GM19239 (cell line): ENCODE measurements at places on chromosomes 7 and 10.

- DNase-seq, result no peak
Observed at GRCh38 chr10:95814011-95814727, 58.2 kb downstream of the ENTPD1 start.

DNA sequence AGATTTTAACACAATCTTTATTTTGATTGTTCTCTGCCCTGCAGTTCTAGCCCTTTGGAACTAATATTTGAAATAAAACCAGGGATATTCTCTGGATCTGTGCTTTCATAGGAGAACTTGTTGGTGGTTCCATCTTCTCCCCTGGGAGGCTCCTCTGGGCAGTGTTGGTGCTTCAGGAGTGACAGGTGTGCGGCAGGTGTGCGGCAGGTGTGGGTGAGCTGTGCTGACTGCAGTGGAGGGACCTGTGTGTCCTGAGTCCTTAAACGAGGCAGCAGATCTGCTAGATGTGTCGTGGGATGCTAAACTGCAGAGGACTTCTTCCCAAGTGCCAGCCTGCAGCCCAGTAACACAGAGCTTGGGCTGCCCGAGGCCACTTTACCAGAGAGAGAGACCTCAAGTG, 98.4 kb downstream of the LYZL1 start:
- DNase-seq, result no peak

GRCh38 chr7:138773176-138773575, 24.6 kb upstream of the TMEM213 start:
- no peak for DNase-seq

GRCh38 chr10:131810036-131810804, 90.6 kb upstream of the PPP2R2D start:
- no peak for DNase-seq

- no peak for DNase-seq
Observed at GRCh38 chr7:8442814-8443304, 9.4 kb downstream of the NXPH1 start.

DNA sequence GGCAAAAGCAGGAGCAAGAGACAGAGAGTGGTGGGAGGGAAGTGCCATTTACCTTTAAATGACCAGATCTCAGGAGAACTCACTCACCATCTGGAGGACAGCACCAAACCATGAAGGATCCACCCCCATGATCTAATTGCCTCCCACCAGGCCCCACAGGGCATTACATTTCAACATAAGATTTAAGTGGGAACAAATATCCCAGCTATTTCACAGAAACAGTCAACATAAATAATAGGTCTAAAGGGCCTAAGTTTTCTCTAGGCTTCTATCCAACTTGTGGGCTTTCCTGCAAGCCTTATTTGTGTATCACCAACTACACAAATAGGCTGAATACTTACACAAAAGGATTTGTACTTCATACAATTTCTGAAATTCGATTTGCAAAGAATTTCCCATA, 196.8 kb upstream of the POT1 start:
- no peak for DNase-seq

GRCh38 chr10:81724431-81724830, 150.6 kb upstream of the NRG3 start:
- no peak for DNase-seq

- no peak for DNase-seq
Observed at GRCh38 chr7:17625043-17625442, 315.3 kb downstream of the SNX13 start.

- no peak for DNase-seq
Observed at GRCh38 chr7:143223784-143224183, 1.9 kb downstream of the TAS2R40 start.

- DNase-seq, result no peak
Observed at GRCh38 chr10:52637592-52637991, 135.0 kb downstream of the MBL2 start.

DNA sequence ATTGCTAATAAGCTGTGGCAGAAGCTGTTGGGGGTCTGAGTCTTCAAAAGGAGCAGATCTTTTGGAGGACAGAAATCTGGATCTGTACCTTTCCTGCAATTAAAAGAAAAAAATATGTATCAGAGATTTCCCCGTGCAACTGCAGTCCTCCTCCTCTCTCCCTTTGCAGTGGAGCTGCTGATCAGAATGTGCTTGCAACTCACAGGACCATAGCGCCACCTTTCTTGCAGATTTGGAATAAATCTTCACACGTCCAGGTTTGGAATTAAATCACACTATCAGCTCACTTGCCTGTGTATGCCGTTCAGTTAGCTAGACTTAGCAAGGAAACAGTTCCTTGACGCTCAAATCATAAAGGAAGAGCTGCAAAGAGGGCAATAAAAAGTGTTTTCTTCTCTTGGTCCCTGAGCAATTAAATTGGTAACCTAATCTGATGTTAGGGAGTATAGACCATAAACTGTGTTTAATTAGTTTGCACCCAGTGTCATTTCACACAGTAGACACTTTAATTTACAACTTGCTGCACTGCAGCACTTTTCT, 77.4 kb downstream of the PON1 start:
- DNase-seq, result no peak

GRCh38 chr7:155425887-155426286, 32.0 kb upstream of the EN2 start:
- no peak for DNase-seq

DNA sequence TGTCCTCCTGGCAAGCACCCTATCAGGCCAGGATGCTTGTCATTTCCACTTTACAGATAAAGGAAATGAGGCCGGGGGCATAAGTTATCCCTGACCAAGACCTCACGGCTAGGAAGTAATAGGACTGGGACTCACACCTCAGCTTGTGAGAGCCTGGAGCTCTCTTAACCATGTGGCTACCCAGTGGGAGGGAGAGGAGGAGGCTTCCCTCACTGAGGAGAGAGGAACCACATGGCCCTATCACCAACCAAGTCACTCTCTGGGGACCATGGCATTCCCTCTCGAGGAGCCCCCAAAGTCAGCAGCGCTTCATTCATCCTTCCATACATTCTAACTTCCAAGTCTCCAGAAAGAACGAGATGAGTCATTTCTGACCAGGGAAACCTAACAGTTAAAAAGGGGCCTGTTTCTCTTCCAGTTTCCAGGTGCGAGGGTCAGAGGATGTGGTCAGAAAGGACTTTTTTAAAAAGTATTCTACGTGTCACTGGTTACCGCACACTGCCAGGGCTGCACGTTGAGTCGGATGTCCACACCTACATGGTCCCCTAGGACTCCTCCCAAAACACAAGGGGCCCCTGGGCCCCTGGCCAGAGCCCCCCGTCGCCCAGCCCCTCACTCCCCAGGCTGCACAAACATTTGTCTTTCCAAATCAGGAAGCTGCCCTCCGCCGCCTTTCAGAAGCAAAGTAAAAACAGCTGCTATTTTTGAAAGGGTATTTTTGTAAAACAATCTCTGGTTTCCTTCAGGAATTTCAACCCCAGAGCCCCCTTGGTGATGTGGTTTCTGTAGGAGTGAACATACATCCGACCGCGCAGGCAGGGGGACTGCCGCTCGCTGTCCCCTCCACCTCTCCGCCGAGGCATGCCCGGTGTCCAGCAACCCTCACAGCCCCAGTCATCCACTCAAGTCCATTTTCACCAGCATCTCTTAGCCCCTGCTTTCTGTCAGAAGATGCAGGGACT, 128.2 kb upstream of the CHST15 start:
- DNase-seq, result peak; percentile 52

- DNase-seq, result no peak
Observed at GRCh38 chr10:98621630-98622029, 174.9 kb upstream of the HPS1 start.

- no peak for DNase-seq
Observed at GRCh38 chr10:68153473-68154210, 44.4 kb downstream of the MYPN start.

- DNase-seq, result no peak
Observed at GRCh38 chr7:43612599-43613589, 30.0 kb downstream of the STK17A start.

DNA sequence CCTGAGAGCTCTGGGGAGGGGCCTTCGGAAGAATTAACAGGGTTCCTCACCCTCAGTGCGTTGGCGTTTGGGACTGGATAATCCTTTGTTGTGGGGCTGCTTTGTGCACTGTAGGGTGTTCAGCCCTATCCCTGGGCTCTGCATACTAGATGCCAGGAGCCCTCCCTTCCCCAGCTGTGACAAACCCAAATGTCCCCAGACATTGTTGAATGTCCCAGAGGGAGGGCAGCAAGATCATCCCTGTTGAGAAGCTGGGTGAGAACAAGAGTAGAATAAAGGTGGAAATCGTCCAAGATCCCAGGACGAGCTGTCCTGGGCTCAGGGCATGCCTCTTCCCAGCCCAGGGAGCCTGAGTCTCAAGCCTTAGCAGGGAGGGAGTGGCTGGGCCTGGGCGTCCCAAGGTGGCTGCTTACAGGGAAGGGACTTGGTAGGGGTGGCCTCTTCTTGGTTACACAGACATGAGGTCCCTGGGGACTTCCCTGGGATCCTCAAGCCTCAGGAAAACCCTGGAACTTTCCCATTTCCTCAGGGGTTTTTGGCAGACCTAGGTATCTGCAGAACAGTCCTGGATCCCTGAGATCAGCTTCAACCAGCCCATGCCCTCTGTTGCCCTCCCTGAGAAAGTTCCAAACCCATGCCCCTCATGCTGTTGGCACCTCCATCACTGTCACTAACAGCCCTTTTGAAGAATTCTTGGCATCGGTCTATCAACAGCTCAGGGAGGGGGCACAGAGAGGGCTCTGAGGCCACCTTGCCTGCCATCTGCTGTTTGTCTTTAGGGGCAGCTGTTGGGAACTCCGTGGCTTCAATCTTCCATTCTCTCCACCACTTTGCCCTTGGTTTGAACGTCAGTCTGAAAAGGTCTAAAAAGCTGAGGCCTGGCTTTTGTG, 53.7 kb downstream of the GOLGA7B start:
- DNase-seq, result no peak

DNA sequence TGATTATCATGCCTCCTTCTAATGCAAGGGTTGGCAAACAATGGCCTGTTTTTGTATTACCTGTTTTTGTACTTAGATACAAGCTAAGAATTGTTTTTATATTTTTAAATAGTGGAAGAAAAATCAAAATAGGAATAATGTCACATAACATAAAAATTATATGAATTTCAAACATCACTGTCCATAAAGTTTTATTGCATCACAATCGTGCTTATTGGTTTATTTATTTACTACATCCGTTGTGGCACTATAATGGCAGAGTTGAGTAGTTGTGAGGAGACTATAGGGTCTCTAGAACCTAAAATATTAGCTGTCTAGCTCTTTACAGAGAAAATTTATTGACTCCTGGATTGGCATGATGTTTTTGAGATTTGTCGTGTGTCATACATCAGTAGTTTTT, 4.1 kb downstream of the KIF20B start:
- no peak for DNase-seq

DNA sequence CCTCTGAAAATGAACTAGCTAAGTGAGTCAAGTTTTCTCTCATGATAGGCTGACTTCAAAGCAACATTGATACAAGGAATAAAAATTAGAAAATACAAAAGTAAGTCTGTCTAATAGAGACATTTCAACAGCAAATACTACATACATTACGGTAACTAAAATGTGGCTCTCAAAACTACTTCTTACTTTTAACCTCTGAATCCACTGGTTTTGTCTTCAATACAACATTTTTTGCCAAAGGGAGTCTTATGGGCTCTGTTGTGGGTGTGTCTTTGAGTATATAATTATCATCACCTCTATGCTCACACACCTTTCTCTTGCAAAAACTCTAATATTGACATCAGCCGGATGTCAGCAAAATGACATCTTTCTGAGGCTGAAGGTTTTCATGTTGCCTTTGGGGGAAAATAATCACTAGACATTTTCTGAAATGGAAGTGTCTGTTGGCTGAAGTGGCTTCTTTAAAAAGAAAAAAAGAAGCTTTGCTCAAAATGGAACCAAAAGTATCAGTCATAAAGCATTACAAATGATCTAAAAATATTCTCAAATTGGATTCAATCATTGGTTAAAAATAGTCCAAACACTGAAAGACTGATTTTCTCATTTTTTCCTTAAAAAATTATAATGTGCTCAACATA, 41.8 kb upstream of the FAM133B start:
- no peak for DNase-seq

- DNase-seq, result peak; percentile 46
Observed at GRCh38 chr10:17023386-17024298, 106.0 kb downstream of the CUBN start.

DNA sequence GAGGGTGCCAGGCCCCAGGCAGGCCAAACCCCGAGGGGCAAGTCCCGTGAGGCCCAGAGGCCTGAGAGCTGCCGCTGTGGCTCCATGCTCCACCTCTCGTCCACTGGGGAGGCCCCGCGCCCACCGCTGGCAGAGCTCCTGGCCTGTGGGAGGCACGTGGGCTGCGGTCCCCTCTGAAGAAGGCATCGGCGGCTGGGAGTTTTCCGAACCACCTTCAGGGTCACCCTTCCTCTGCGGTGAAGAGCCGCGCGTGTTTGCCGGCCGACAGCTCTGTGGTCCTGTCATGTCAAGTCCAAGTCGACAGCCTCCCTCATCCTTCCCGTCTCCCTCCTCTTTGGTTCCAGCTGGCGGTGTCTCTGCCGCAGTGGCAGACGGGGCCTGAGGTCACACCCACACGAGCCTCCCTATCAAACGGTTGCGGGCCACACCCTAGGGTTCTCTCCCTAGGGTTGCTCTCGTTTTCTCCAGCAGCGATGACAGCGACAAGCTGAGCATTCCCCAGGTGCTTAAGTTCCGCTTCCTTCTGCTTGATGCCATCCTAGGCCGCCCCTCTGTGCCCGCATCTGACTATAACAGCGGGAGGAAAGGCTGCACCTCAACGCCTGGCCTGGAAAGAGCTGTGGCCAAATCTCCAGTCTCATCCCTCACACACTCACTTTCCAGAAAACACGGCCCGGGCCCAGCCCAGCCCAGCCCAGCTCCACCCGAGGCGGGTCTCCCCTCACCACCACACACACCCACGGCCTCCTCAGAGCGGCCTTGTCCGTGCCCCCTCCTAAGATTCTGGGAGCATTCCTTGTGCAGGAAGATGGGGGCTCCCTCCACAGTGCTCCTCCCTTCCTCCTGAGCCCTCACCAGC, 185.0 kb downstream of the ELFN1 start:
- DNase-seq, result no peak

- DNase-seq, result no peak
Observed at GRCh38 chr10:79452174-79452611, 6.8 kb upstream of the ZCCHC24 start.
